Activated gamma-delta T cell (primary cell): ENCODE measurements at places on chromosomes 5 and 9.

DNA sequence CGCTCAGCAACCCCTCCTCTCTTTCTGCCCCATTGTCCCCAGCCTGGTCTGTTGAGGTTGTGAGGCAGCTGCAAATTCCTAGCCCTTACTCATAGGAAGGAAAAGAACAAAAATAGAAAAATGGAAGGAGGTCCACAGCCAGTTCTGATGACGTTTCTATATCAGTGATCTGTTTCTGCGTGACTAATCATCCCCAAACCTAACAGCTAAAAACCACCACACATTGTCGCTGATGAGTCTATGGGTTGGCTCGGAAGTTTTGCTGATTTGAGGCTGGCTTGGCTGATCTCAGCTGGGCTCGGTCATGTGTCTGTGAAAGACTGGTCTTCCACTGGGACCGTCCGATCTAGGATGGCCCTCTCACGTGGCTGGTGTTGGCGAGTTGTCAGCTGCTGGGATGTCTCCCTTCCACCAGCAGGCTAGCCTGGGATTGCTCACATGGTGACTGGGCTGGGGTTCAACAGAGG is 200.6 kb upstream of the ZNF618 start:
- no peak for DNase-seq

- no peak for DNase-seq
Measured at GRCh38 chr5:141565826-141566570, 52.8 kb downstream of the DIAPH1 start.

- DNase-seq: no peak
Measured at GRCh38 chr9:15155826-15156225, 151.2 kb downstream of the TTC39B start.

DNA sequence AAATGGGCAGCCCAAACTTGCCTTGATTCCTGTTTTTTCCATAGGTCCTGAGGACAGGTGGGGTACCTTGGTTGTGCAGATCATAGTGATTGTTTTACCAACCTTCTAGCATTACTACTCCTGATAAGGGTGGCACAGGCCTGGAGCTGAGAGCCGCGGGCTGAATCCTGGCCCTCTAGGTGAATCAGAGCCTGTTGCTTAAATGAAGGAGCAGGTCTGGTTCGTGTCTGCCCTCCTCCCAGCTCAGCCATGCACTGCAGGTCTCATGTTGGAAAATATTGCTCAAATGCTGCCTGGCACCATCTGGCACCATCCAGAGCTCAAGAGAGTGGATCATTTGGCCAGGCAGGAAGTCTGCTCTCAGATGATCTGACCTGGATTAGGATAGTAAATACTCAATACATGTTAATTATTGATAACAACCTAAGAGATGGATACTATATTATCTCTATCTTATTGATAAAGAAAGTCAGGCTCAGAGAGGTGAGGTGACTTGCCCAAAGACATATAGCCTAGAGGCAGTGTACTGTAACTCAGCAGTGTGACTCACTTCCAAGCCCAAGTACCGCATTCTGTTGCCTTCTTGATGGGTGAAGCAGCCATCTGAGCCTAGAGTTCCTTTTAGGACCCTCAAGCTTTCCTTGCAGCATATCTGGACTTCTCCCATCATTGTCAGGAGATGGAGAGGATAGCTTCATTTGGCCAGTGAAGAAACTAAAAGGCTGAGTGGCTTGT is 104.3 kb upstream of the PITX1 start:
- DNase-seq: no peak

GRCh38 chr5:76733049-76733417 is 17.1 kb downstream of the F2R start:
- DNase-seq: no peak

DNA sequence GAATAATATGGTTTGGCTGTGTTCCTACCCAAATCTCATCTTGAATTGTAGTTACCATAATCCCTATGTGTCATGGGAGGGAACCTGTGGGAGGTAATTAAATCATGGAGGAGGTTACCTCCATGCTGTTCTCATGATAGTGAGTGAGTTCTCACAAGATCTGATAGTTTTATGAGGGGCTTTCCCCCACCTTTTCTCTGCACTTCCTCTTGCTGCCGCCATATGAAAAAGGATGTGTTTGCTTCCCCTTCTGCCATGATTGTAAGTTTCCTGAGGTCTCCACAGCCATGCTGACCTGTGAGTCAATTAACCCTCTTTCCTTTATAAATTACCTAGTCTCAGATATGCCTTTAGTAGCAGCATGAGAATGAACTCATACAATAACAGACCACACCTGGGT is 63.7 kb upstream of the PRR16 start:
- no peak for DNase-seq

DNA sequence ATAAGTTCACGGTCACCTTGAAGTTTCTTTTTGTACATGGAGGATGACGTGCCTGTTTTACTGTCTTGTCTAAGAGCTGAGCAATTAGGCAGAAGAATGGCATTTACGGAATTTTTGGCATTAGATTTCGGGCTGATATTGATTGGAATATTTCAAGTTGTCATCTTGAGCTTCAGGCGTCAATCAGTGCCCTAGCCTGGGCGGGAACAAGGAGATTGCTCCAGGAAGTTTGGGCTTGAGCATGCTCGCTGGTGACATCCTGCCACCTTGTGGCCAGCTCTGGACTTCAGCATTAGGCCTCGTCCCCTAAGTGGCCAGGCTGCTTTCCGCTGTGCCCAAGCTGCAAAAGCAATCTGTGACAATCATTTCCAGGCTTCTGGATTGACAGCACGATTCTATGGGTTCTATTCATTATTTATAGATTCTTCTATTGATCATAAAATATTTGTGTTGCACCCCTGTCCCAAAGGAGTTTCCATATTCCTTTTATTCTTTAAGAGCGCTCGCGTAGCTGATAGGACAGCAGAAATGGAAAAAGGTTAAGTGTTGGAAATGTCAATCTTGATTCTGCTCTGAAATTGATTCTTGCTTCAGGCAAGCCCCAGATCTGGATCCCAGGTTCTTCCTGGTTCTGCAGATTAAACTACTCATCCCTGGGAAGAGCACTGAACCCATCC is 79.3 kb downstream of the SLC28A3 start:
- DNase-seq: no peak

DNA sequence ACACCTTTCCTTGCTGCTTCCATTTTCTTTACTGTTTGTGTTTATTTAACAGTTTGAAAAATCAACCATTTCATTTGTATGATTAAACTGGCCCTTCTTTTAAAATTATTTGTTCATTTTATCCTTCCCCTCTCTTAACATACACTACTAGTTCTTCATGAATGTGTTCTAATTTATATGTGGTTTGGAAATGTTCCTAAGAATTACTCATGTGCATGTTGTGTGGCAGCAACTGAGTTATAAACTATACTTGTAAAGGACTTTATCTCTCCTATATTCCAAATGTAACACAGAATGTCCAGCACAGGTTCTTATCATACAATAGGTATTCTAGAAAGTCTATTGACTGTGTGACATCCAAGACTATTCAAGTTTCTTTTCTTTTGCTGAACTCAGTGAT is 358.2 kb upstream of the MEF2C start:
- DNase-seq: no peak

- no peak for DNase-seq
Measured at GRCh38 chr5:14439087-14439871, 142.3 kb upstream of the OTULINL start.

DNA sequence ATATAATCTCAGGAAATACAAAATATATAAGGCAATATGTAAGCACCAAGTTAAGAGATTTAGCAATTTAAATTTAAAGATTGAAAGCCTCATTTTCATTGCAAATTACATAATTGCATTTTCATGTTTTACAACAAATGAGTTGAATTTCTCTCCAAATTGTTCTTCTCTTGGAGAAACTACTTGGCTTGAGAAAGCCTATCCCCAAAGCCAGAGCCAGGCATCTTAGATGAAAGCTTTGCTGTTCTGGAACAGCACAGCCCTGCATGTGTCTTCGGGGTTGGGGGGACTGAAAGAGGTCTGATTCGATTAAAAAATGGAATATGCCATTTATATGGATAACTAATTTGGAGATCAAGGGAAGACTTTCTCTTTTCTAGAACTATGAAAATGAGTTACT is 212.0 kb downstream of the PARP8 start:
- no peak for DNase-seq

DNA sequence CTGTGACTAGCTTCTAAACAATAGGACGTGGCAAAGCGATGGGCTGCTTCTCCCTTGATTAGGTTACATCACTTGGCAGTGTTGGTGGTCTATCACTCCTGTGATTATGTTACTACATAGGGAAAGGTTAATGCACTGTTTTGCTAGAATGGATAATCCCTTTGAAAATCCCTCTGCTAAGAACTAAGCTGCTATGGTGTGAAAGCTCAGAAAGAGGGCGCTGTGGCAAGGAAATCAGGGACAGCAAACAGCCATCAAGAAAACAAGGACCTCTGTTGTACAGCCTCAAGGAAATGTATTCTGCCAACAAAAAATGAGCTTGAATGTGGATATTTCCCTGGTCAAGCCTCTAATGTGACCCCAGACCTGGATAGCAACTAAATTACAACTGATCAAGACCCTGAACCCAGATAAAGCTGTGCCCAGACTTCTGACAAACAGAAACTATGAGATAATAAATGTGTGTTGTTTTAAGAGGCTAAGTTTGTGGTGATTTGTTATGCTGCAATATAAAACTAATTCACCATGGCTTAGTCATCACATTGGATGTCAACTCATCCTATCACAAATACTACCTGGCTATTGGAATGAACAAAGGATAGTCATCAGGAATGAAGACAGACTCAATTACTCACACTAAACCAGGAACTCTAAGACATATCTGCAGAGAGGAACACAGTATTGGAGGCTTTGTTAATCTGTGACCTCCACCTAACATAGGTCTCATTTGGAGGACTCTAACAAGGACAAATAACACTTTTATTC is 1215.9 kb downstream of the EFNA5 start:
- no peak for DNase-seq

DNA sequence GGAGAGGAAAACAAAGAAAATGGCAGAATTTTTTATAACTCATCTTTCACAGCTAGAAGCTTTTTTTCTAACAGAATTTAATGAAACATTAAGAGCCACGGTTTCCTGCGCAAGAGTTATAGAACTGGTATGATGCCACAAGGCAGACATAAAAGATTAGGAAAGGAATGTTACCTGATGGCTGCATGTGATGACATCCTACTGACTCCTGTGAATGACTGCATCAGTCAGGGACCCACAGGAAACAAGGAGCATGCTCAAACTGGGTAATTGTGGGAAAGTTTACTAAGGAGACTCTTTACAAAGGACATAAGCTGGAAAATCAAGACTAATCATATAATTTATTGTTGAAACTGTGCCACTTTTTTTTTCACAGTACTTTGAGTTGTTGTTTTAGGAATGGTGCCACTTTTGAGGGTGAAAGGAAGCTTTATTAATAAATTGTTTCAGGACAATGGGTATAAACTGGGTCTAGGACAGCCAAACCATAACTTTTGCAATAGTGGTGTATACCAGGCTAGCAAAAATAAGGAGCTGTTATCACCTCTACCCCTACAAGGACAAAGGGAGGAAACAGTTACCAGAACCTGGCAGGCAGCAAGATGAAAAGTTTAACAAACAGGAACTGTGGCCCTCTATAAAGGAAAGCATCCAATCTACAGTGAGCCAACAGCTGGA is 5.1 kb upstream of the TSLP start:
- no peak for DNase-seq

DNA sequence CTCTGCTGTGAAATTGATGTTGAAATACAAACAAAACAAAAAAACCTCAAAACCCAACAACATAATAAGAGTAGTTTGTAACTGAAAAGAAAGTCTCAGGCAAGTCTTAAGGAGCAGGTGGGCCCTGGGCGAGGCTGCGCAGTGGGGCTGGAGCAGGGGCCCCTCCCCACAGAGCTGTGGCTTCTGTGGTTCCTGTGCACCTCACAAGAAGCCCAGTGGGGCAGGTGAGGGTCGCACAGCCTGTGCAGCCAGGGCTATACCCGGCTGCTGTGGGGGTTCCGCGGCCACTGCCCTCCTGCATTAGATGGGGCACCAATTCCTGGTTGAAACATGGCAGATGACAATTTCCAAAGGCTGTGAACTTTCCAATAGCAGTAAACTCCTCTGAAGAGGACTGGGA is 75.3 kb downstream of the TRIO start:
- no peak for DNase-seq

GRCh38 chr5:82894716-82895115 is 182.5 kb downstream of the TMEM167A start:
- no peak for DNase-seq

DNA sequence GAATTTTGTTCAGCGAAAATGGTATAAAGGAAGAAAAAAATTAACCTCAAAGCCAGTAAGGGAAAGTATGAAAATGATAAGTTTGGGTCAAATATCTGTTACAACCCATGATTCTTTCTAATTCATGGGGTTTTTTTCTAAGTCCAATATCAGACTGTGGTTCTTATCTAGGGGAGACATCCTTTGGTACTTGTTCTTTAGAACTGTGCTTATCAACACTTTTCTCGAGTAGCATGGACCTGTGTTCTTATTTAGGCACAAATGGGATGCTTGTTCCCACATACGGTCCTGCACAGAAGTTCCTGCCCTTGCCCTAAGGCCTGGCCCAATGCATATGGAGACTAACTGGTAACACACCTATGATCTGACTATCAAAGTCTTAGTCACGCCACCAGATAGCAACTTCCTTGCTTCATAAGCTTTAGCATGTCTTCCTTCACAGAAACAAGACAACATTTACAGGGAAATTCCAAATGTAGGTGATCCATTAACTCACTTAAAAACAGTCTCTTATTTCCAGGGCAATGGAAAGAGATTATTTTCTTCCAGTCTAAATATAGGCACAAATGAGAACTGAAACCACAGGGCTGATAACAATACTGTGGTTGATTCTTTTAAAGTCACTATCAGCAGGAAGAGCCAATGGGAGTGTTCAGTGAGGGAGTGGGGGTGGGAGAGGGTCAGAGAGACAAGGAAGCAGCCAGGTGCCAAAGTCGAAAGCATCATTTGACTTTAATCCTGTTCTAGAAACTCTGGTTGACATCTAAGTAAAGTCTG is 268.8 kb upstream of the ANKRD55 start:
- DNase-seq: no peak

DNA sequence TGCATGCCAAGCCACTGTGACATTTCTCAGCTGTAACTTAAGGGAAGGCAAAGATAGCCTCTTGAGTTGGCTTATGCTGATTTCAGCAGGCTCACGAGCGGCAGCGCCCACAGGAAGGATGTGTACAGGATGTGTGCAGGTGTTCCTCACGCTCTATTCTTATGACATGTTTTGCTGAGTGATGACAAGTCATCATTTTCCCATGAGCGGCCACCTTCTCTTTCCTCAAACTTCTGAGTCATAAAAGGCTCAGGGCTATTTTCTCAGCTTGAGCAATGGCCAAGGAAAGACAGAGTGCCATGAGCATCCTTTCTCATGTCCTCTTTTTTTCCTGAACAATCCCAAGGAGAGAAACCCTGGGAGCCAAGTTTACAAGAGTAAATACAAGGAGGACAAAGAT is 365.9 kb downstream of the PLK2 start:
- DNase-seq: no peak

GRCh38 chr5:91477408-91477807 is 94.3 kb upstream of the ARRDC3 start:
- DNase-seq: no peak
